ENCODE measurements at places on chromosomes 16 and 17.
A peak's percentile ranks its signal among the peaks of the same experiment; 100 is the strongest.

GRCh38 chr16:67531247-67531646 is 2.6 kb downstream of the RIPOR1 start:
- no peak for DNase-seq
- peak overlapping the region; percentile 31 for H3K27ac ChIP-seq
- H3K36me3 ChIP-seq, result no peaks in the 10 kb centered on the region
- H3K4me1 ChIP-seq, result peaks cover 52% of the 10 kb centered on the region
- no peak overlapping the region for H3K4me3 ChIP-seq

- H3K27me3 ChIP-seq, result peaks cover 4% of the 10 kb centered on the region
- H3K36me3 ChIP-seq, result no peaks in the 10 kb centered on the region
- no peaks in the 10 kb centered on the region for H3K4me1 ChIP-seq
- H3K27ac ChIP-seq, result no peak overlapping the region
- DNase-seq, result no peak
Measured at GRCh38 chr16:4175849-4176248, 59.6 kb upstream of the ADCY9 start.

DNA sequence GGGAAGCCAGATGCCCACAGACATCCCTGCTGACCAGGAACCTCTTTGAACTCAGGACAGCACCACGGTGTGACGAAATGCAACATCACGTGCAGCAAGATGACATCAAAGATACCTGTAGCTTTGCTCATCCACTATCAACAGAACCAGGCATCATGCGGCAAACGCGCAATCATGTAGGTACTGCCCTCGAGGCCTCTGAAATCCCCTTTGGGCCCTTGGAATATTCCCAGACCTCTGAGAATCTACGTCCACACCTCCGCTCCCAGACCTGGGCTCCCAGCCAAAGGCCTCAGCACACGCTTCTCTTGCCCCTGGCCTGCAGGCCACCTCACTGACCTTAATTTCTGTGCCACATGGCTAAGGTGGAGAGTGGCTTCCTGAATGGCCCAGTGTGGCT is 7.3 kb downstream of the CX3CL1 start:
- H3K27me3 ChIP-seq, result no peaks in the 10 kb centered on the region
- no peak for DNase-seq
- H3K4me1 ChIP-seq, result no peaks in the 10 kb centered on the region
- H3K27ac ChIP-seq, result no peak overlapping the region
- H3K36me3 ChIP-seq, result no peaks in the 10 kb centered on the region
- H3K4me3 ChIP-seq, result no peak overlapping the region

DNA sequence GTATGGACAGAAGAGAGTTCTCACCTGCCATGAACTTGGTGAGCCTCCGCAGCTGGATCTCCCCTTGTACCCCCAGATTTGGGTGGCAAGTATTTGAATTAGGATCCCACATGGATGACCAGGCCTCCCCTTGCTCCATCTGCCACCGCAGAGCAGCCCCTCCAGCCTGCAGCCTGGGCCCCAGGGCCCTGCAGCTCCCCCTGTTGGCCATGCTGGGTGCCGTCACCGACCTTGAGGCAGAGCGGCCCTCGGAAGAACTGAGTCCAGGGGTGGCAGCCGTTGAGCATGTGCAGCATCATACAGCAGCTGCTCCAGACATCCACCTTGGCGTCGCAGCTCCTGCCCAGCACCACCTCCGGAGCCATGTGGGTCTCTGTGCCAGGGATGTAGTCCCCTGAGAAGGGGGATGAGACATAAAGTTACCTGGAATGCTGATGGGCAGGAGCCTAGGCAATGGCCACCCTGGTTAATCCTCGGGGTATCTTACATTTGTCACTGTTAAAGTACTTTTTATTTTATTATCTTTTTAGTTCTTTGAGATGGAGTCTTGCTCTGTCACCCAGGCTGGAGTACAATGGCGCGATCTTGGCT is 9.0 kb upstream of the SPATA32 start:
- H3K4me1 ChIP-seq, result no peaks in the 10 kb centered on the region
- H3K27ac ChIP-seq, result no peak overlapping the region
- no peaks in the 10 kb centered on the region for H3K27me3 ChIP-seq
- no peak overlapping the region for H3K4me3 ChIP-seq
- peak; percentile 24 for DNase-seq

DNA sequence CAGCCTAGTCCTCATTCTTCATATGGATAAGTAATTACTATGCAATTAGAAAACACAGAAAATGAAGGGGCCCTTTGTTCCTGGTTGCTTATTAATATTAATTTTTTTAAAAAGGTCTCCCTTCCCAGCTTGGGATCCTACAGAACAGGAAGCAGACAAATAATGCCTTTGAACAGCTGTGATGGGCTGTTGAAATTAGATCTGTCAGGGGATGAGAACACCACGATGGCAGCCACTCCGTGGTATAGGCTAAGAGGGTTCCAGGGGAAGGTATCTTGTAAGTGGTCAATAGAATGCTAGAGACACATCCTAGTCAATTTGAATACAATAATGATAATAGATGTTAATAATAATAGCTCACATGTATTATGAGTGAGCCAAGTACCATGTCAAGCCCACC is 83.1 kb downstream of the CCDC182 start:
- no peak overlapping the region for H3K4me3 ChIP-seq
- peaks cover 42% of the 10 kb centered on the region for H3K36me3 ChIP-seq
- H3K4me1 ChIP-seq, result peaks cover 18% of the 10 kb centered on the region
- no peak overlapping the region for H3K27ac ChIP-seq
- DNase-seq, result no peak

- H3K36me3 ChIP-seq, result no peaks in the 10 kb centered on the region
- DNase-seq, result no peak
- H3K4me1 ChIP-seq, result peaks cover 33% of the 10 kb centered on the region
- no peak overlapping the region for H3K4me3 ChIP-seq
- peaks cover 16% of the 10 kb centered on the region for H3K27me3 ChIP-seq
- H3K27ac ChIP-seq, result no peak overlapping the region
Measured at GRCh38 chr17:68289473-68289872, 1.5 kb downstream of the SLC16A6 start.

- H3K27ac ChIP-seq, result no peak overlapping the region
- no peak overlapping the region for H3K4me3 ChIP-seq
- H3K36me3 ChIP-seq, result no peaks in the 10 kb centered on the region
- H3K4me1 ChIP-seq, result no peaks in the 10 kb centered on the region
Measured at GRCh38 chr16:71943887-71944286, 48.6 kb downstream of the IST1 start.

DNA sequence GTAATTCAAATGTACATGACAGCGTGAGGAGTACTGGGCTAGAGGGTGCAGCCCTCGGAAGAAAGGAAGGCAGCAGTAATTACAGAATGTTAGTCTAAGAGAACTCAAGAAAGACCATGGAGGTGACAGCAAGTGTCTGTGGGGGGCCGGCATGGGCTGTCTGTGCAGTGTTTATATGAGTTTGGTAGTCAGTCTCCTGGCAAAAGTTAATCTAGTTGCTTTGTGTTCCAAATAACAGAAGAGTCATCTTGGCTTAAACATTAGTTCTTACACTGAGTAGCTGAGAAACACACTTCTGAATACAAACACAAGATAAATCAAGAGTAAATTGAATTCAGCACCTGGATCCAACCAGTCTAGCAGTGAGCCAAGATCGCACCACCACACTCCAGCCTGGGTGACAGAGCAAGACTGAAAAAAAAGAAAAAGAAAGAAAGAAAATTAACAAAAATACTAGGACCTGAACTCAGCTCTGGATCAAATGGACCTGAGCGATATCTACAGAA is 189.3 kb upstream of the COX10 start:
- DNase-seq, result no peak
- no peaks in the 10 kb centered on the region for H3K36me3 ChIP-seq
- H3K27ac ChIP-seq, result no peak overlapping the region
- H3K4me1 ChIP-seq, result no peaks in the 10 kb centered on the region

- H3K36me3 ChIP-seq, result no peaks in the 10 kb centered on the region
- no peak overlapping the region for H3K27ac ChIP-seq
- H3K4me3 ChIP-seq, result no peak overlapping the region
- no peak for DNase-seq
Measured at GRCh38 chr16:12498077-12498476, 305.6 kb downstream of the CPPED1 start.

GRCh38 chr17:74836691-74837467 is 22.8 kb downstream of the GRIN2C start:
- peaks cover 7% of the 10 kb centered on the region for H3K27me3 ChIP-seq
- no peak for DNase-seq
- H3K4me1 ChIP-seq, result no peaks in the 10 kb centered on the region
- H3K27ac ChIP-seq, result no peak overlapping the region

DNA sequence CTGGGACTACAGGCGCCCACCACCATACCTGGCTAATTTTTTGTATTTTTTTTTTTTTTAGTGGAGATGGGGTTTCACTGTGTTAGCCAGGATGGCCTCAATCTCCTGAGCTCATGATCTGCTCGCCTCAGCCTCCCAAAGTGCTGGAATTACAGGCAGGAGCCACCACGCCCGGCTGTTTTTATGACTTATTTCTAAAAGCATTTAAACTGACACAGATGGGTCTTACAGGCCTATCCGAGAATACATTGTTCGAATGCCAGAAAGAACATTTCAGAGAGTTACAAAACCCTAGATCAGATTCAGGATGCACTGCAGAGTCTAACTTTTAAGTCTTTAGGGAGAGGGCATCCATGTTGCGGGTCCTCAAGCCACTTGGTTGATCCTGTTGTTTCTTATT is 234.7 kb upstream of the MAF start:
- no peaks in the 10 kb centered on the region for H3K36me3 ChIP-seq
- H3K27ac ChIP-seq, result no peak overlapping the region
- H3K4me1 ChIP-seq, result no peaks in the 10 kb centered on the region
- no peaks in the 10 kb centered on the region for H3K27me3 ChIP-seq

- H3K4me3 ChIP-seq, result no peak overlapping the region
- DNase-seq, result no peak
- H3K27ac ChIP-seq, result no peak overlapping the region
- no peaks in the 10 kb centered on the region for H3K4me1 ChIP-seq
- H3K36me3 ChIP-seq, result peaks cover 61% of the 10 kb centered on the region
Measured at GRCh38 chr17:4679658-4680057, 24.3 kb downstream of the PELP1 start.

DNA sequence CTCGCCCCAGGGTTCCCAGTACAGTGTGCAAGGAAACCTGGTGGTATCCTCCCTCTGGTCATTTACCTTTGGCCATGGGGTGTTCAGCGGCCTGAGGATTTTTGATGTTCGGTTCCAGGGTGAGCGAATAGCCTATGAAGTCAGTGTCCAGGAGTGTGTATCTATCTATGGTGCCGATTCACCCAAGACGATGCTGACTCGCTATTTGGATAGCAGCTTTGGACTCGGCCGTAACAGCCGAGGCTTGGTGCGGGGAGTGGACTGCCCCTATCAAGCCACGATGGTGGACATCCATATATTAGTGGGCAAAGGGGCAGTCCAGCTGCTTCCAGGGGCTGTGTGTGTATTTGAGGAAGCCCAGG is 1.2 kb downstream of the AOC2 start:
- no peak overlapping the region for H3K27ac ChIP-seq
- no peak overlapping the region for H3K4me3 ChIP-seq
- DNase-seq, result no peak
- no peaks in the 10 kb centered on the region for H3K4me1 ChIP-seq
- no peaks in the 10 kb centered on the region for H3K27me3 ChIP-seq

GRCh38 chr17:64780096-64781013 is 118.2 kb upstream of the SMURF2 start:
- H3K27ac ChIP-seq, result peak overlapping the region; percentile 17
- DNase-seq, result peak; percentile 44
- H3K4me3 ChIP-seq, result peak overlapping the region; percentile 43
- peaks cover 24% of the 10 kb centered on the region for H3K36me3 ChIP-seq
- H3K27me3 ChIP-seq, result peaks cover 22% of the 10 kb centered on the region
- peaks cover 16% of the 10 kb centered on the region for H3K4me1 ChIP-seq

- no peak overlapping the region for H3K4me3 ChIP-seq
- no peak for DNase-seq
- H3K4me1 ChIP-seq, result peaks cover 3% of the 10 kb centered on the region
- no peaks in the 10 kb centered on the region for H3K36me3 ChIP-seq
- H3K27ac ChIP-seq, result no peak overlapping the region
Measured at GRCh38 chr16:79609861-79610260, 9.3 kb upstream of the MAF start.

- H3K27me3 ChIP-seq, result peaks cover 23% of the 10 kb centered on the region
- H3K27ac ChIP-seq, result no peak overlapping the region
- no peak overlapping the region for H3K4me3 ChIP-seq
- no peak for DNase-seq
- no peaks in the 10 kb centered on the region for H3K4me1 ChIP-seq
Measured at GRCh38 chr16:86448306-86448890, 61.9 kb upstream of the FOXF1 start.

Measured in thymus (tissue), 14 donors.